ENCODE measurements at places on chromosomes 11 and 22.

DNA sequence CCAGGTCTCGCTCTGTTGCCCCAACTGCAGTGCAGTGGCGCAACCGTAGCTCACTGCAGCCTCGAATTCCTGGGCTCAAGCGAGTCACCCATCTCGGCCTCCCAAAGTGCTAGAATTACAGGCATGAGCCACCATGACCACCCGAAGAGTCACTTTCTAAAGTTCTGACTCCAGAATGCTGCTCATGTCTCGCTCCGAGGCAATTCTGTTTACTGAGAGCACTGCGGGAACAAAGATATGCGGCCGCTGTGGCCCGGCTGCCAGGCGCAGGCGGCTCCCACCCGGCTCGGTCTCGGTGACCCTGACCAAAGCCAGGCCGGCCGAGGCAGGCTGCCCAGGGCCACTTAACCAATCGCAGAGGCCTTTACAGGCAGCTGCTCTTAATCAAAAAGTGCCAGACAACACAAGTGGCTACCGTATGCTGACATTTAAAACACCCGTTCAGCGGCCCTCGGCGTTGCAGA is 78.7 kb downstream of the PHF21B start:
- DNase-seq = peak; percentile 37

- no peak for DNase-seq
These were observed 509 bp upstream of the PRRG4 start for GRCh38 chr11:32829157-32829679.

DNA sequence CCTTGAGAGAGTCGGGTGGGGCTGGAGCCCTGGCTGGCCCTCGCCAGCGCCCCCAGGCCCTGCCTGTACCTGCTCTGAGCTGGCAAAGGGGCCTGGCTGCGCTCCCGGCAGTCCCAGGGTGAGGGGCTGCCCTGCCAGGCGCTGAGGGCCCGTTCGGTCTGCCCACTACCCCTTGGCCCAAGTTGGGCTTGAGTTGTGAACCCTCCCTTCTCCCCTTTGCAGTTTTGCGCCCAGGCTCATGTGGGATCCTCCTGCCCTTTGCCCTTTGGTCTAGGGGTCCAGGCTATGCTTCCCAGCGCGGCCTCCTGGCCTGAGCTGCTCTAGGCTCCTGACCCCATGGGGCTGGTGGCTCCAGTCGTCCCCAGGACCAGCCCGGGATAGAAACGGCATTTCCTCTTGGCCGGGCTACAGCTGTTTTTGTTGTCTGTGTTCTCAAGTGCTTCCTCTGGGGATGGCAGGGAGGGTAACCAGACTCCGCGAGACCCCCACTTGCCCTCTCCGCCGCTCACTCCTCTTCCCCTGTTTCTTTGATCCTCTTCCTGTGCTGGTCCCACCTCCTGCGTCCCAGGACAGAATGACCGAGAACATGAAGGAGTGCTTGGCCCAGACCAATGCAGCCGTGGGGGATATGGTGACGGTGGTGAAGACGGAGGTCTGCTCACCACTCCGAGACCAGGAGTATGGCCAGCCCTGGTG is 34.9 kb downstream of the PRDM11 start:
- DNase-seq = no peak

DNA sequence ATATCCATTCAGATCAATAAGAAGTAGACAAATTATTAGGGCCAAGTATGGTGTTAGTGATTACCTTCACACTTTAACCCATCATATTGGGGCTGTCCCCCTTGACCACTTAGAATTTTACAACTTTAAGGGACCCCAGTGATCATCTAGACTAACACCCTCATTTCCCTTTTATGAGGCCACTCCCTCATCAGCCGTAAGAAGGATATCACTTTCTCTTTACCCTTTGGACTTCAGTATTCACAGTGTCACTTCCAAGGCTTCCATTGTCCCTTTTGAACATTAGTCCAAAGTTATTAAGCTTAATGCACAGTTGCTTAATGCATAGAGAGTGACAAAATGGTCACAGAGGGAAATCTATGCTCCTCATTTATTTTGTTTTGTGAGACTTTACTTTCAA is 172.4 kb upstream of the MPPED2 start:
- no peak for DNase-seq

GRCh38 chr11:125375146-125375545 is 120.9 kb downstream of the FEZ1 start:
- DNase-seq = no peak

- DNase-seq = no peak
These were observed 2.6 kb downstream of the KRTAP5-5 start for GRCh38 chr11:1632053-1632714.

GRCh38 chr11:65478388-65479183 is 20.3 kb upstream of the MALAT1 start:
- peak; percentile 54 for DNase-seq

- peak; percentile 97 for DNase-seq
These were observed 13.8 kb downstream of the PAMR1 start for GRCh38 chr11:35511666-35512065.

GRCh38 chr22:32411402-32411801 is 645 bp downstream of the RTCB start:
- DNase-seq = peak; percentile 24

- no peak for DNase-seq
These were observed 3.3 kb upstream of the POLR2G start for GRCh38 chr11:62757846-62758788.

DNA sequence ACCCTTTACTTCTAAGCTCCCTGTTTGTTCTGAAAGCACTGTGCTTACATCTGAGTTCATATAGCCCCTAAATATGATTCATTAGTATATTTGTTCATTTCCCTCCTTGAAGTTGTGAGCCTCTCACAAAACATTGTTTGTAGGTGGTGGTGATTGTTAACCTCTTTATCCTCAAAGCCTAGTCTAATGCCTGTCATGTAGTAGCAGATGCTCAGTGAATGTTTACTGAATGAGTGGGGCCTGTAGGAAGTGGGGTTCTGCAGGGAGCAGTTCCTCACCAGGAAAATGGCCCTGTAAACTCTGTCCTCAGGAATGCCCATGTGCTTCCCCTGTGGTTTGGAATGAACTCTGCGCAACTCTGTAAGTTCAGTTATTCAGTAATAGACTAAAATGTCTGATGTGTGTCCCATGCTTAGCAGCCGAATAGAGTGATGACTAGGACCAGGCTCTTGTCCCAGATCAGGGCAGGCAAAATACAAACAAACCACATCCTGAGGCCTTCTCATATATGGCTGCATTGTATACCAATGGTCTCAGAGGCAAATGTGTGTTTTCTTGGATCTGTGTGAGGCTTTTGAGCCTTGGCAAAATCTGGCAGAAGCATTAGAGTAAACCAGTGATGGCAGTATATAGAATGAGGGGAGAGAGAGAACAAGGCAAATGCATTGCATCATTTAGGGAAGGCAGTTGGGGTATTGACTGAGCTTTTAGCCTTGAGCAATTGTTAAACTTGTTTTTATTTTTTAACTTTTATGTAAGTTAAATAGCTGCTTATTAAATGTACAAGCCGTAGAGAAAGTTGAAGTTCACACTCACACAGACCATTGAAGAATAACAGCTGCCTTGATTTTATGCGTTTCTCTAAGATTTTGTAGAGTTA is 91.4 kb upstream of the BIRC3 start:
- DNase-seq = peak; percentile 97

Data from fibroblast of skin of right biceps (primary cell).